ENCODE measurements at places on chromosomes 12 and 14. TPM values are rescaled to one million over a fixed set of nuclear protein-coding genes. Genes with fewer than 3 reads are reported as not detected.

GRCh38 chr12:85775091-85775490 is 61.1 kb downstream of the RASSF9 start:
- DNase-seq, result no peak

- no peak for DNase-seq
These were observed 151.4 kb downstream of the GXYLT1 start for GRCh38 chr12:41993283-41993682.

DNA sequence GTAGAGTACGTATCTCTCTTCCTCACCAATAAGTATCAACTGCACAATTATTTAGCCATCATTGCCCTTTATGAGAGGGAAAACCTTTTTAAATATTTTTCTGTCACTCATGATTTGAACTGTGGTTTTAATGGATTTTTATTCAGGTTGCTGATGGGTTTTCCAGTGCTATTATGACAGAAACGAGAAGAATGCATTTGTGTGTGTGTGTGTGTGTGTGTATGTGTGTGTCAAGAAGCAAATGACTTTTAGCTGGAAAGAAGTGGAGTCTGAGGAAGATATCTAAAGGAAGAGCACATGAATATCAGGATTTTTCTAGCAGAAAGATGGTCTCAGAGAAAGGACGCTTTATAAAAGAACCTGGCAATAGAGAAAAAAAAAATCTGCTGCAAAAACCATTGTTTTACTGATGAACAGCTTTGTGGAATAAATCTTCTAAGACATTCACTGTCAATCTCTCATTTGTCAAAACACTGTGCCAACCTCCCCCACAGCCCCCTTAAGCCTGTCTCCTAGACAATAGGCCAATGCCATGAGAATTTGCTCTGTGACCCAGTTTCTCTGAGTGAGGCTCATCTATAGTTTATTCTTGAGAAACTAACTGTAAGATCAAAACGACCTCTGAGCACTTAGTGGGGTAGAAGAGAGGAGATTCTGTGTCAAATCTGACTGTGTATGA is 417.7 kb downstream of the FLRT2 start:
- no peak for DNase-seq

DNA sequence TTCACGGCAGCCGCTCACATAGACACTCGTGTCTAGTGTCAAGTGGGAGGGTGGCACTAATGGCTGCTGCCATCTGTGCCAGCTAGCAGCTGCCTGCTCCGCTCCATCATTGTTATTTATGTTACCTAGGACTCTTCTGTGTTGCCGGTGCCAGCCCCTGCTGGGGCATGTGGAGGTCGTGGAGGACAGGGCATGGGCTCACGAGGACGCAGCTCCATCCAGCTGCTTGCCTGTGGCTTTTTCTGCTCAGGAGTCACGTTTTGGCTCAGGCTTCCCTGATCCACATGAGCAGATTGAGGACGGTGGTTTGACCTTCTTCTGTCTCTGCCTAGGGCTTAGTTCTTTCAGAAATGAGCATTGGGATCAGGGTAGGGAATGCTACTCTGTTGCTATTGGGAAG is 31.2 kb downstream of the TPCN1 start:
- no peak for DNase-seq

- no peak for DNase-seq
These were observed 81.9 kb upstream of the MAX start for GRCh38 chr14:65184032-65184764.

GRCh38 chr14:85058150-85058549 is 471.8 kb upstream of the FLRT2 start:
- DNase-seq, result no peak

DNA sequence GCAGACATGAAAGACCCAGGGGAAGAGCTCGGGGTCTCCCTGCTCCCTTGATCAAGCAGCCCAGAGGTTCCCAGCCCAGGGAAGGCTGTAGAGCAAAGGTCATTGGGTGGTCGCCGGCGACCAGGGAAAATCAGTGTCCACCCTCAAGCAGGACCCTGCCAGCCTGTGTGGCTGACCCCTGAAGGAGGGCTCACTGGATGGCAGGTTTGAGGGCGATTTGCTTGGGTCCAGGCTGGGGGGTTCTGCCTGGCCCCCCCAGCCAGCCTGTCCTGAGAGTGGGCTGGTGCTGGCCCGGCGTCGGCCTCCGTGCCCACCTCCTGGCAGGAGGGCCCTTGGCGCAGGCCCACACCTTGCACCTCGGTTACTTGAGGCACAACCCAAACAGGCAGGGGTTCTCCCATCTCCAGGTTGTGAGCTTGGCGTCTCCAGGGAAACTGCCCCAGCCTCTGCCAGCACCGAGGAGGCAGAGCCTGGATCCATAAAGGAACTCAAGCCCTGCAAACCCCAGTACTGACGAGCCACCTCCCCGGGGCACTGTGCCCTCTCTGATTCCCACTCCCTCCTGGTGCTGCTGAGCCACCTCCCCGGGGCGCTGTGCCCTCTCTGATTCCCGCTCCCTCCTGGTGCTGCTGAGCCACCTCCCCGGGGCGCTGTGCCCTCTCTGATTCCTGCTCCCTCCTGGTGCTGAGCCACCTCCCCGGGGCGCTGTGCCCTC is 329.0 kb upstream of the SFSWAP start:
- DNase-seq, result no peak

The OR4Q3 gene
- not detected for total RNA-seq

The KRT72 gene
- total RNA-seq, result 0.16 TPM

The MUCL1 gene
- total RNA-seq, result not detected
